ENCODE measurements at places on chromosomes 7 and 10. TPM values are rescaled to one million over a fixed set of nuclear protein-coding genes. Genes with fewer than 3 reads are reported as not detected.

The NCF1 gene
- total RNA-seq = not detected

The ATG9B gene
- not detected for total RNA-seq

The TNRC18 gene
- 91.2 TPM for total RNA-seq

DNA sequence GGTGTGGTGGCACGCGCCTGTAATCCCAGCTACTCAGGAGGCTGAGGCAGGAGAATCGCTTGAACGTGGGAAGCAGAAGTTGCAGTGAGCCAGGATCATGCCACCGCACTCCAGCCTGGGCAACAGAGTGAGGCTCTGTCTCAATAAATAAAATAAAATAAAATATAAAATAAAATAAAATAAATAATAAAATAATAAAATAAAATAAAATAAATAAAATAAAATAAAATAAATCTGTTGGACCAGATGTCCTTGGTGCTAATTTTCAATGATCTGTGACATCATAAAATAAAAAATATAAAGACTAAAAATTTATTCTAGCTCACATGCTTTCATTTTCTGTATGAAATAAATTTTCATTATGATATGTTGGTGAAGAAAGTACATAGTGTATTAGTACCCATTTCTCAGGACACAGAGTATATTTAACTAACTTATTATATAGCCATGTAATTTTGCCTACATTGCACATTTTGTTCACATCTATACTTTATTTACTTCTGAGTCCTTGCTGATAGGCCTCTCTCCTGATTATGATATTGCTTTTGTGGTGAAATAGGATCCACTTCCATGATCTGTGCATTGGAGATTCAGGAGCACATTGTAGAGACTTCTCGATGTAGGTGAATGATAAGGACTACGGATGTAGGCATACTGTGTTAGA is 17.8 kb upstream of the HERPUD2 start:
- no peak overlapping the region for H3K27ac ChIP-seq
- H3K36me3 ChIP-seq = no peaks in the 10 kb centered on the region
- no peaks in the 10 kb centered on the region for H3K27me3 ChIP-seq
- no peak for DNase-seq
- H3K4me3 ChIP-seq = no peak overlapping the region

DNA sequence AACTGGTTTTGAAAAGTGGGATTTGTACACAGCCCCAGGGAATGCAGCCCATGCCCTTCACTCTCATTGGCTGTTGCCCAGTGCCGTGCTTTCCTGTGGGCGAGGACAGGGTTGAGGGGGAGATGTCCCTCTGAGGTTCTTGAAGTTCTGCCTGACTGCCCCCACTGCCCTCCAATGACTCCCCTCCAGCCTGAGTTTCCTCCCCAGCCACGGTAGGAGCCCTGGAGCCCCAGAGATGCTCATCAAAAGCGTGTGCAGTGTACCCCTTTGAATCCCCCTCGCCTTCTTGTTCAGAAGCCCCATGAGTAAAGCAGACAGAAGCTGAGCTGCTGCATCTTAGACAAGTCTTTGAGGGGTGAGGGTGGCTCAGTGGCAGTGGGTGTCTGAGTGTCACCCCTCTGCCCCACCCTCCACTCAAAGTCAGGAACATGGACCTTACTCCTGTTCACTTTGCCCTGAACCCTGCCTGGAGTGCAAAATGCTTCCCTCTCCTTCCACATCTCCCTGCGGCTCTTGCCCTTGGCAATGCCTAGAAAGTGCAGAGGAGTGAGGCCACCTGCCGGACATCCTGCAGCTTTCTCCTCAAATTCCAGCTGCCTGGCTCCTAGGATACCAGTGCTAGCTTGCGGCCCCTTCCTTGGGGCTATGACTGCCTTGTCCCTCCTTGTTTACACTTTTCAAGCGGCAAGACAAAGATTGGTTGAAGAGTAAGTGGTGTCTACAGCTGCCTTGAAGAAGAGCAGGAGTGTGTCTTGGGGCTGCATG is 19.9 kb downstream of the FAM241B start:
- no peak overlapping the region for H3K27ac ChIP-seq
- no peak for DNase-seq
- no peak overlapping the region for H3K4me3 ChIP-seq
- H3K36me3 ChIP-seq = no peaks in the 10 kb centered on the region
- H3K4me1 ChIP-seq = no peaks in the 10 kb centered on the region
- H3K27me3 ChIP-seq = peaks cover 4% of the 10 kb centered on the region

GRCh38 chr10:105503714-105504113 is 862.6 kb downstream of the SORCS3 start:
- no peak overlapping the region for H3K27ac ChIP-seq
- H3K4me1 ChIP-seq = no peaks in the 10 kb centered on the region
- DNase-seq = no peak

DNA sequence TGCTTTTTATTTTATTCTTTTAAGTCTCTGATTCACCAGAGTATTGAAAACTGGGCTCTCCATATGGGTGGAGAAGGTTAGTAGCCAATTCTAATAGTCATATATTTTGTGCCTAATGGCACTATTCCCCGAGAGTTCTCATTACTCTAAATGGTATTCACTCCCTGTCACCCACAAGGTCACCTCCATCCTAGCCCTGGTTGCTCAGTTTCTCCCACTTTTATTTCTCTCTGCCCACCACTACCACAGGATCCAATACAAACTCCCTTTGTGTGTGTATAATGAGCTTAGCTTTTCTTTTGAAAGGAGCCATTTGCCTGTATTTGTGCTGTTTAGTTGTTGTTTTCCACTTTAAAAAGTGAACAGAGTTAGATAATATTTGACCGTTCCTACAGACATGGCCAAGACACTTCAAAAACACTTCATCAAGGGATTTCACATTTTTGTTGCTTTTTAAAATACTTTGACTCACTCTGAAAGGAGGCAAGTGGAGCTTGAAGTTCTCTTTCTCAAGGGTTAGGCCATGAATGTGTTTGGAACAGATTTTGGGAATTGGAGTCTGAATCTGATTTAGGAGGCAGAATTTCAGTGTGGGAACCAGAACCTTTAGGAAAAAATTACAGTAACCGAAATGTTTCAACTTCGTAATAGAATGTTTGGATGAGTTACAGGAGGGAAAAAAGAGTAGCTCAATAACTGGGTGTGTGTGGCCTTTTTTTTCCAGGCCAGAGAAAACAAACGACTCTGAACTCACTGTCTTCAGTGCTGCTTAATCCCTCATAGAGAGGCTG is 321.3 kb downstream of the BICC1 start:
- no peak overlapping the region for H3K27ac ChIP-seq
- no peaks in the 10 kb centered on the region for H3K36me3 ChIP-seq
- H3K4me3 ChIP-seq = no peak overlapping the region
- no peaks in the 10 kb centered on the region for H3K4me1 ChIP-seq
- DNase-seq = no peak
- H3K27me3 ChIP-seq = no peaks in the 10 kb centered on the region

DNA sequence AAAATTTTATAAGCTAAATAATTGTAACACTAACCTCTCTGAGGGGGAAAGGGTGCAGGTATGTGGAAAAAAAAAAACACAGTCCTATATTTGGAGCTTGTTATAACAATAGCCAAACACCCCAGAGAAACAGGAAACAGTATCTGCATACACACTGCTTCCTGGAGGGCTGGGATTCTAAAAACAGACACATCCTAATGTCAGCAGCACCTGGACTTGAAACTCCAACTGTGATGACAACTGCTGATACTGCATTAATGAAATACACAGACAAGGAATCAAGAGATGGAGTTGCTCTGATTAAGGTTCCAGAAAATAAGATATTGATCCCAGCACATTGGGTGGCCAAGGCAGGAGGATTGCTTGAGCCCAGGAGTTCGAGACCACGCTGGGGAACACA is 9.3 kb downstream of the DAGLB start:
- H3K4me1 ChIP-seq = peaks cover 5% of the 10 kb centered on the region
- H3K36me3 ChIP-seq = no peaks in the 10 kb centered on the region
- no peak overlapping the region for H3K4me3 ChIP-seq
- H3K27ac ChIP-seq = peak overlapping the region; percentile 17
- DNase-seq = no peak

- no peak for DNase-seq
- H3K4me1 ChIP-seq = no peaks in the 10 kb centered on the region
- no peak overlapping the region for H3K27ac ChIP-seq
- H3K27me3 ChIP-seq = peaks cover 4% of the 10 kb centered on the region
- H3K4me3 ChIP-seq = no peak overlapping the region
These were observed 191.7 kb upstream of the C7orf33 start for GRCh38 chr7:148398844-148399365.

Measured in transverse colon (tissue), 4 donors.